ENCODE measurements at places on chromosomes 6 and 20.

GRCh38 chr20:31523361-31524283 is 9.4 kb downstream of the HM13 start:
- DNase-seq: no peak

- no peak for DNase-seq
Observed at GRCh38 chr20:57663681-57664451, 43.6 kb upstream of the ZBP1 start.

GRCh38 chr20:42125426-42125825 is 507.2 kb upstream of the CHD6 start:
- DNase-seq: no peak

DNA sequence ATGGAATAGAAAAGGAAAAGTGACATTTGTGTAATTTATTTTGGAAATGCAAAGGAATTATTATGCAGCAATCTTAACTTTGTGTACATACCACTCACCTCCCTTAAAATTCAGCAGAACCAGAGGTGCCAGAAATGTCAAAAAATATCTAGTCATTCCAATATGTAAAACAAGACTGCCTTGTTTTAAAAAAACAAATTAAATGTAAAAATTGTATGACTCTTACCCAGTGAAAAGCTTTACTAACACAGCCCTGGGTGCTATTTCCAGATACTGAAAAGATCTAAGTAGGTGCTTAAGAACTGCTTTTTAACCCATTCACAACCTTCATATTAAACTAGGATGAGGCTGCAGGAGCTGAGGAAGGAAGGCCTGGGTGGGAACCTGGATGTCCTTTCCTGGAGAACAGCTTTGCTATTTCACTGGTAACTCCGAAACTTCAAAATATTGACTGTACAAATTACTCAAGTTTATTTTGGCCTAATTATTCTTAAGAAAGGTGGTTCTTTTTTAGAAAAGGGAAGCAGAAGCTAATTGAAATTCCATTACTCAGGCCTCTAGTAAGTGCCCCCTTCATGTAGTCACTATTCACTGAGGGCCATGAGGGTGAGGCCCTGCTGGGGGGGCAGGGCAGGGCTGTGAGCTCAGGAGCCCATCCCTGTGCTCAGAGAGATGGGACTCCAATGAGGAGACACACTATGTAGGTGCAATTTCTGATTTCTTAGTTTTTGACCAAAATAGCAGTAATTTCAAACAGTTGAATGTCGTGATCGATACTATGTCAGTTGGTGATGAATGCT is 139.6 kb downstream of the MAP3K4 start:
- no peak for DNase-seq

GRCh38 chr20:25252230-25252651 is 4.4 kb downstream of the PYGB start:
- DNase-seq: no peak

- DNase-seq: no peak
Observed at GRCh38 chr6:125598422-125598821, 151.0 kb upstream of the HEY2 start.

DNA sequence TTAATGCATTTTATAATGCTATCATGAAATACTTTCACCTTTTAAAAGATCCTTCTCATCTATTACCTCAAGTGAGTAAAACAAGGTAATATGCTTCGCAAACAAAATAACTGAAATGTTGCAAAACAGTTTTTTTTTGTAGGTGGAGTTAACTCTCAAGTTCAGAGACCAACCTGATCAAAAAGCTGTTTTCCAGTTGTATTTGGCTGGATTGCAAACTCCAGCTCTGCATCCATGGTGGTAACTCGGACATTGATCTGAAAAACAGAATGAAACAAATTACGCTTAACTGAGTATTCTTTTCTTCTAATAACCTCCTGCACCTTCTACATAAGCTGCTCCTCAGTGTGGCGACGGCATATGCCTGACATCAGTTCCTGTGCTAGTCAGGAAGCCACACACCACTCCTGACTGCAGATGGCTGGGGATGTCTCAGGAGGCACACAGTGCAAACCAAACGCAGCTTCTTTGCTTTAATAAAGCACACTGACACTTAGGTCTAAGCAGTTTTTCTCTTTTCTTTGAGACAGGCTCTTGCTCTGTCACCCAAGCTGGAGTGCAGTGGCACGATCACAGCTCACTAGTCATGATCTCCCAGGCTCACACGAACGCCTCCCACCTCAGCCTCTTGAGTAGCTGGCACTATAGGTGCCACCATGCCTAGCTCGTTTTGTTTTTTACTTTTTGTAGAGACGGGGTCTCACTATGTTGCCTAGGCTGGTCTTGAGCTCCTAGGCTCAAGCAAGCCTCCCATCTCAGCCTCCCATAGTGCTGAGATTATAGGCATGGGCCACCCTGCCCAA is 29.9 kb downstream of the EZR start:
- no peak for DNase-seq

DNA sequence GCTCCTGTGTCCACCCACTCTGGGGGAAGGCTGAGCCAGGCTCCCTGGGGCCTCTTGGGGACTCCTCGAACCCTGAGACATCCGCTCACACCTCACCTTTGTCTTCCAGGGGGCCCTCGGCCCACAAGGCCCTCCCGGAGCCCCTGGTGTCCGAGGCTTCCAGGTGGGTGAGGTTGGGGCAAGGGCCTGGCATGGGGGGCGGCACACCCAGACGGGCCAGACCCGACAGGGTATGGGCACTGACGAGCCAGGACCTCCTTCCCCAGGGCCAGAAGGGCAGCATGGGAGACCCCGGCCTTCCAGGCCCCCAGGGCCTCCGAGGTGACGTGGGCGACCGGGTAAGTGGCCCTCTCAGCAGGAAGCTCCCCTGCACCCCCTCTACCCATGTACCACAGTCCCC is 13.4 kb downstream of the COL9A3 start:
- no peak for DNase-seq

GRCh38 chr20:13442986-13443385 is 195.7 kb downstream of the TASP1 start:
- DNase-seq: peak; percentile 12
